ENCODE measurements at places on chromosomes 3 and 15. TPM values are rescaled to one million over a fixed set of nuclear protein-coding genes. Genes with fewer than 3 reads are reported as not detected.

DNA sequence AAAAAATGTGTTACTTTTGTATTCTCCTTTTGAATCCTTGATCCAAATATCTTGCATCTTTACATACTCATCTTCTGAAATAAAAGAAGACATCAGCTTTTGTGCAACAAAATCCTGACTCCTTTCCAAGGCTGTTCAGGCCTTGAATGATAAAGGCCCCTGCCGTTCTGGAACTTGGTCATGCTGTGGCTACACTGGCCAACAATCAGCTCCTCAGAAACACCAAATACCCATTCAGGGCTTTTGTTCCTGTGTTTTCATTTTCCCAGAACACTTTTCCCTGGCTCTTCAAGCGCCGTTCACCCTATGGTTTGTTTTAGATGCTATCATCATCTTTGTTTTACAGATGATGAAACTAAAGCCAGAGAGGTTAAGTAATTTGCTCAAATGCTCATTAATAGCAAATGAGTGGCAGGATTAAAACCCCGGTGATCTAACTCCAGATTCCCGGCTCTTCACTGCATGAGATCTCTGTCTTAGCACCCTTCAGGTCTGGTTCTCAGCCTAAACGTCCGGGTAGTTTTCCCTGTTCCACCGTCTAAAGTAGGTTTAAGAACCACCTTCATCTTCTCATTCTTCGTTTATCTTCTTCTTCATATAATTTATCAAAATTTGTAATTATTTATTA is 58.3 kb downstream of the EPHA3 start:
- H3K4me3 ChIP-seq: no peak overlapping the region
- no peaks in the 10 kb centered on the region for H3K27me3 ChIP-seq
- peaks cover 34% of the 10 kb centered on the region for H3K4me1 ChIP-seq

DNA sequence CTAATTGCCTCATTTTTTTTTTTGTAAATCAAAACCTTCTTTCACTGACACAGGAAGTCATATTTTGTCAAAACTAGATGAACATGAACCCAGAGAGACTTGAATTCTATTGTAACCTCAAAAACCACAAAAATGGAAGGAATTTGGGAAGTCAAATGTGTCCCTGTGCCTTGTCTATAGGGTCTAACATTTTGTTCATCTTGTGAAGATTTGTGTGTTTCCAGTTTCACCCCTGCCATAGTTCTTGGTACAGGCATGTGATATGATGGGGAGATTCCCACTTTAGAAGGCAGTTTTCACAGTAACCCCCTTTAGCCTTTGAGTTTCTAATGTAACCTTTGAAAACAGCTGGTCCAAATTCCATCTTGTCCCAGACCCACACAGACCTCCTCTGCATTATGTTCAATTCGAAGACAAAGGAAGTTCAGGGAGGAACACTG is 318.5 kb upstream of the ADAMTS9 start:
- no peaks in the 10 kb centered on the region for H3K4me1 ChIP-seq
- DNase-seq: no peak

GRCh38 chr3:64685800-64686445 is 1.9 kb downstream of the ADAMTS9 start:
- H3K4me3 ChIP-seq: peak overlapping the region; percentile 67
- H3K27ac ChIP-seq: peak overlapping the region; percentile 51
- peak; percentile 95 for DNase-seq
- H3K36me3 ChIP-seq: no peaks in the 10 kb centered on the region
- H3K4me1 ChIP-seq: peaks cover 29% of the 10 kb centered on the region
- H3K27me3 ChIP-seq: peaks cover 55% of the 10 kb centered on the region

DNA sequence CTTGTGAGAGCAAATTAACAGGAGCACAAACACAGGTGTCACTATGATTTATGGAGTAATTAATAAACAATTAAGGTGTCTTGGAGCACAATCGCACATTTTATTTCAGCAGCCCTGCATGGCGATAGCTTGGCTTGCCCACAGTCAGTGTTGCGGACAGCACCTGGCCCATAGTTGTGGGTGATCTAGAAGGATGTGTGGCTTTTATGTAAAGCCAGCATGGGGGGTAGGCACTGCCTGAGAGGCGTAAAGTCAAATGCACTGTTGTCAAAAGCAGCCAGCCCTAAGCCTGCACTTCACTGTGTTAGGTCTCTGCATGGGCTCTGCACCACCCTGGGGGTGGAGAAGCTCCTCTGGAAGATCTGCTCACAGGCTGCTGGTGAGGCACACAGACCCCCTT is 177.4 kb upstream of the PPP2R3A start:
- H3K4me3 ChIP-seq: no peak overlapping the region
- H3K27ac ChIP-seq: no peak overlapping the region

DNA sequence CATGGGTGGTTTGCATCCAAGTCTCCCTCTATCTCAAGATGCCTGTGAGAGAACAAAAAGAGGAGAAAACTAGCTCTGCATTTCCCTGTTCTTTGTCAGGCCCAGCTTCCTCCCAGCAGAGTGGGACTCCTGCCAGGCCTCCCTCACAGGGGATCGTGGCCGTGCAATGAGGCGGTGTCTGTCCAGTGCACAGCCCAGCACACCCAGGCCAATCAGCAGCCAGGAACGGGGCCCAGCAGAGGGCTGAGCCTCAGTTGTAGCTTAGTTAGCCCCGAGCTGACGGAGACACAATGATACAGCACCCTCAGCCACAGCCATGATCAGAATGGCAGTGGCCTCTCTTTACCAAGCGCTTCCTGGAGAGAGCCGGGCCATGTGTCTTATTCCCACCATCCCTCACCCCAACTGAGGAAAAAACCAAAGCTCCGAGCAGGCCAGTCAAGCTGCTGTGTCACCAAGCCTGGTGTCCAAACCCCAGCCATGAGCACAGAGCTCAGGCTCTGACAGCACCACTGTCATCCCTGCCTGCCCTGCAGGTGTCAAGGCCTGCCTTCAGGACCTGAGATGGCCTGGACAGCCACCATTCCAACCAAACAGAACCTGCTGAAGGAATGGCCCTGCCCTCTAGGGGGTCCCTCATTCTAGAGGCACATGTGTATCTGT is 71.1 kb downstream of the DNAJB8 start:
- peaks cover 32% of the 10 kb centered on the region for H3K4me1 ChIP-seq
- no peaks in the 10 kb centered on the region for H3K36me3 ChIP-seq
- DNase-seq: no peak
- H3K27ac ChIP-seq: no peak overlapping the region

GRCh38 chr3:128572644-128573105 is 77.9 kb downstream of the RPN1 start:
- no peak overlapping the region for H3K4me3 ChIP-seq
- no peaks in the 10 kb centered on the region for H3K36me3 ChIP-seq
- no peak overlapping the region for H3K27ac ChIP-seq
- no peaks in the 10 kb centered on the region for H3K27me3 ChIP-seq
- peaks cover 21% of the 10 kb centered on the region for H3K4me1 ChIP-seq

- H3K4me3 ChIP-seq: peak overlapping the region; percentile 77
- H3K27ac ChIP-seq: peak overlapping the region; percentile 100
- H3K36me3 ChIP-seq: no peaks in the 10 kb centered on the region
- H3K4me1 ChIP-seq: peaks cover 22% of the 10 kb centered on the region
- peak; percentile 99 for DNase-seq
Measured at GRCh38 chr3:23945913-23946687, 1.0 kb downstream of the NR1D2 start.

Gene TMEM266
- total RNA-seq: 1.1 TPM

Gene LRRIQ4
- not detected for total RNA-seq

Gene NOX5
- not detected for total RNA-seq

Gene TAGLN3
- total RNA-seq: 46.6 TPM

Gene TXNRD3
- total RNA-seq: 10.3 TPM

Data from neural progenitor cell (in vitro differentiated cells).